Kidney glomerular epithelial cell (primary cell): ENCODE measurements at places on chromosomes 6 and 20.

DNA sequence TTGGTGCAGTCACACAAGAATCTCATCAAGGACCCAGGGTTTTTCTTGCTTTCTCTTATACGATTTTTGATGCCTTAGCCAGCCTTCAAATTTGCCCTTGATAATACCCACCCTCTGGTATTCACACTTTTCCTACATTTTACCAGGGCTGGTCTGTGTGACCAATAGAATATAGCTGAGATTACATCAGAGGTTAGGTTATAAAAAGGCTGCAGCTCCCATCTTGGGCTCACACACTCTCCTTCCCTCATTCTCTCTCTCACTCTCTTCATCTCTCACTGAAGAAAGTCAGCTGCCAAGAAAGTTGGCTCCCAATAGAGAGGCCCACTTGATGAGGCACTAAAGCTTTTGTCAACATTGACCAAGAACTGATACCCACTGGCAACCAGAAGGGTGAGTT is 4.1 kb upstream of the PNPLA1 start:
- no peak for DNase-seq

DNA sequence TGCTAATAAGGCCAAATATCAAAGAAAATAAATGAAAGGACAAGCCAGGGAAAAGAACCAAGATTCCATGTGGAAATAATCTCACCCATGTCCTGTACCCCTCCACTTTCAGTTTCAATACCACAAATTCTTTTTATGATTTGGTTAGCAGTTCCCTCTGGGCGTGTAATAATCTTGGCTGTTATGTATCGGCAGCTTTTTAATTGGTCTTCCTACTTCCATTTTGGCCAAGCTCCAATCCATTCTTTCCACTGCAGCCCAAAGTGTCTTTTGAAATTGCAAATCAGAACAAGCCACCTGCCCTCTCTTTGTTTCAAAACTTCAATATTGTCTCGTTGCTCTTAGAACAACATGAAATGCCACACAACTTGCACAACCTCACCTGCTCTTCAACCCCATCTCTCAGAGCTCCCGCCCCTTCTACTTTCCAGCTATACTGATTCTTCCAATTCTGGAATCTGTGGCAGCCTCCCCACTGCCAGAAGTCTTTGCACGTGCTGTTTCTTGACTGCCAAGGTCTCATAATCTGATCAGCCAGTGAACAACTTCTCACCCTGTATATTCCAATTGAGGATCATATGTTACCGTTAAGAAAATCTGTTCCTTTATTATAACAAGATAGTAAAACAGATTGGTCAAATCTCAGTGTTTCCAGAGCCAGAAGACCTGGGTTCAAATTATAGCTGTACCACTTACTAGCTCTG is 354.5 kb downstream of the CBLN4 start:
- DNase-seq, result no peak

DNA sequence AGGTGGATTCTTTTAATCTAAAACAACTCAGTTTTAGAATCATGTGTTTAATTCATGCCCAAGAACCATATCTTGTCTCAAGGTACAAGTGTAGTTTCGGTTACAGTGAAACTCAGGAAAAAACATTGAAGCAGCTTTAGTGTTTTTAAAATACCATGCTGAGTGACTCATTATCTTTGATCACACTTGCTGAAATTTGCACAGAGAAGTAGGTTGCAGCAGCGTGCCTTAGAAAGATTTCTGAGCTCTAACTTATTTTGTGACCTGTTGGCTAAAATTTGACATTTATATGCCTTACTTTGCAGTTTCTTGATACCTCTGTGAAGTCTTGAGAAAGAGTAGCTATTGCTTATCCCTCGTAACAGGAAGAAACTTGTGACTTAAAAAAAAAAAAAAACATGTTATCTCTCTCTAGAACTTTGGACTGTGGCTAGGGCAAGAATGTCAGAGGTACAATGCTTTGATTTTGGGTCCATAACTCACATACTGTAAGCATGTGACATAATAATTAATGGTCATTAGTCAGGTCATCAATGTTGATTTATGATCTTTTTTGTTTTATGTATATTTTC is 34.5 kb upstream of the FUCA2 start:
- peak; percentile 9 for DNase-seq

DNA sequence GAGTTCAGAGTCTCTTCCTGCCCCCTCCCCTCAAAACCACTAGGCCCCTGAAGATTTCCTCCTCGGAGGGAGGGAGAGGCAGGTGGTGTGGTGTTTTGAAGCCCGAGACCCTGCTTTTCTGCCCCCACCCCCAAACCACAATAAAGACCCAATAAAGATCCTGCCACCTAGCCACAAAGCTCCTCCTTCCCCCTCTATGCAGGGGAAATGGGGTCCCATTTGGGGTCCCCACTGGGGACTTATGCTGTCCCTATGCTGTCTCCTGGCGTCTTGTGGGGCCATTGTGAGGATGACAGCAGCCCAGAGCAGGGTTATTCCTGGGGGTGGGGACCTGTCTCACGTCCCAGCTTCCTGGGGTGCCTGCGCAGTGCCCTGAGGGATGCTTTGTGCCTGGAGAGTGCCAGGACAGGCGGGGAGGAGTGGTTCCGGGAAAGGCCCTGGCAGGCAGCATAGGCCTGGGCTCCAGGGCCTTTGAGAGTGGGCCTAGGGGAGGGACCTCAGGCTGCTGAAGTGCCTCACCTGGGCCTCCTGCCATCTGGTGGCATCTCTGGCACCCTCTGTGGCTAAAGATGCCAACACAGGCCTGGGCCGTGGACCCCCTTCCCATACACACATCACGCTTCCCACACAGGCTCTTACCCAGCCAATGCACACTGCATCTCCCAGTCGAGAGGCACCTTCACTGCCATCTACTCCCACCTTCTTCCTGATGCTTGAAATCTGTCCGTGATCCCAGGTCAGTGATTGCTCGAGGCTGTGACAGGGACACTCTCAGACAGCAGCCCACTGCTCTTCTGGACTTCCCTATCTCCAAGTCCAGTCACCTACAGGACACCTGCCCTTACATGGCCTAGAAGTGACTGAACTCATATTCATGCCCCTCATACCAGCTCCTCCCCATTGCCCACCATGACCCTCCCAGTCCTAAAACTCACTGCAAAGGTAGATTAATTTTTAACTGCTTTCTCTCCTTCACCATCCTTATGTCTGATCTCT is 7.9 kb upstream of the ARMC12 start:
- no peak for DNase-seq

GRCh38 chr6:20483887-20484497 is 50.3 kb upstream of the CDKAL1 start:
- DNase-seq, result no peak

GRCh38 chr6:85684133-85684808 is 41.6 kb upstream of the SYNCRIP start:
- no peak for DNase-seq

DNA sequence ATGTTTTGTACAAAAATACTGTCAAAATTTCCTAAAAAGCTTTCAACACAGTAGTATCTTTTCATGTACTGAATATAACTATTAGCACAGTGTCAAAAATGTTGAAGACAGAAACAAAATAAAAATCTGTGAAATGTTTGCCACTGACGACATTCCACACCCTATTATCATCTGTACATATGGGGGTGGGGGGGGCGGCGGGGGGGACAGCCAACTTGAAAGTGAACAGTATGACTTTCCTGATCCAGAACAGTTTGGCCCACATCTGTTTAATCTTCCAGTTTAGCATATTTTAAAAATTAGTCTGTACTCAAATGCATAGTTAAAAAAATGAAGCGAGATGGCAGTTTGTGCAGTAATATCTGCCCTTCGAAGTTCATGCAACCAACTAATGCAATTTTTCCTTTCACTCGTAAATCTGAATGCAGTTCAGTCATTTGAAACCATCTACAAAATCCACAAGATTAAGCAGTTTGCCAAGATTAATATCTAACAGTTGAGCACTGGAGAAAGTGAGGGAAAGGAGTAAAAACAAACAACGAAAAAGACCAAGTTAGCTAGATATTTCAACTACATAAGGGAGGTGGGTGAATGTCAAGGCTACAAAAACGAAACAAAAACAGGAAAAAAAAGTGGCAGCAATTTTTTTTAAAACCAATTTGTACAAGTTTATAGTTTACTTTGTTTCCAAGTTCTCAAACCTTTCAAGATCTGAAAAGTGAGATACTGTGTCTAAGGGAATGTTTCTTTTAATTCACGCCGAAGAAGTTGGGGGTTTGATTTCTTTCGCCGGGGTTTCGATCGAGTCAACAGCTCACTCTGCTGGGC is 1.9 kb downstream of the CITED2 start:
- peak; percentile 44 for DNase-seq

- no peak for DNase-seq
Observed at GRCh38 chr20:23043376-23043775, 6.1 kb downstream of the THBD start.

GRCh38 chr20:6999381-6999780 is 231.9 kb downstream of the BMP2 start:
- DNase-seq, result no peak

GRCh38 chr6:57278570-57278969 is 38.9 kb upstream of the PRIM2 start:
- DNase-seq, result no peak

DNA sequence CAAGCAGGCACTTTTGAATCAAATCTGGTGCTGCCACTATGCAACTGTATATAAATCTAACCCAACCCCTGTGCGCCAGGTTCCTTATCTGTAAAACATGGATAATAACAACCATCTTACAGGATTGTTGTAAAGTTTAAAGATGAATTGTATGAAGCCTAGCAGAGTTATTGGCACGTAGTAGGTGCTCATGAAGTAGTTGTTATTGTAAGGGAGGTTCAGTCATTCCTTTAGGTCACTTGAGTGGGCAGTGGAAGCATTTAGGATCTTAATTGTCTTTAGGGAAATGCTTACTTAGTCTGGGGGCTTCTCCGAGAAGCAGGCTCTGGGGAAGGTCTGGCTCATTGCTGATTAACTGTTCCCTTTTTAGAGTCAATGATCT is 29.8 kb upstream of the PKIG start:
- DNase-seq, result no peak

GRCh38 chr20:62170536-62170935 is 12.3 kb upstream of the MTG2 start:
- no peak for DNase-seq

DNA sequence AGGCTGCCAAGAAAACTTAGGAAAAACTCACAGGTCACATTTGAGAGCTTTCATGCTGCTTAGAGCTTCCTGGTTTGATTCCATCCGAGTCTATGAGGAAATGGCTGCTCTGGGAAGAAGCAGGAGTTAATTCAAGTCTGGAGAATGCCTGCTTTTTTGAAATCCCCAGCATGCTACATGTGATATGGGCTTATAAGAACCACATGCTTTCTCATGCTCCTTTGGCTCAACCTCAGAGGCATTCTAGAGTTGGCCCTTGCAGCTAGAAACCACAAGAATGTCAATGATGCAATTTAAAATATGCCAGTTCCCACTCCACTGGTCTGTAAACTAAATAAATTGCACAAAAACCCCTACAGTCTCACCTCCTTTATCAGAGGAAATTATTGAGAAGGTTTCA is 142.9 kb upstream of the OLIG3 start:
- peak; percentile 96 for DNase-seq
